ENCODE measurements at places on chromosomes 12 and 14.

DNA sequence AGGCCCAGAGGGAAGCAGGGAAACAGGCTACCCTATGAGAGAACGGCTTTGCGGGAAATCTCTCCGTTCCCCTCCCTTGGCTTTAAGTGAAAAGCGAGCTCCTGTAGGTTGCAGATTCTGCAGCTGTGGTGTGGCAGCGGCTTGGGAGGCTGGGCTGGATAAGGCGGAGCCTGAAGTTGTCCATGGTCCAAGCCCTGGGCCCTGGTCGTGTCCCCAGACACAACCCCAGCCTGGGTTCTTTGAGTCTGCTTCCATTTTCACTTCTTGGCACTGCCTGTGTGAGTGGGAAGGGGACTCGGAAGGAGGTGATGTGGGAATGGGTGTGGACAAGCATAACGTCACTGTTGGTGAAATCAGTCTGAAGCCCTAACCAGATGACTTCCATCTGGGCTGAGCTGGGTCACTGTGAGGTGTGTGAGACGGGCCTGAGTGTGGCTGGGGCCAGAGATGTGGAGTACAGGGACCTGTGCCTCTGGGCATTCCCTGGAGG lies 43.0 kb upstream of the CTDSP2 start:
- DNase-seq, result no peak

DNA sequence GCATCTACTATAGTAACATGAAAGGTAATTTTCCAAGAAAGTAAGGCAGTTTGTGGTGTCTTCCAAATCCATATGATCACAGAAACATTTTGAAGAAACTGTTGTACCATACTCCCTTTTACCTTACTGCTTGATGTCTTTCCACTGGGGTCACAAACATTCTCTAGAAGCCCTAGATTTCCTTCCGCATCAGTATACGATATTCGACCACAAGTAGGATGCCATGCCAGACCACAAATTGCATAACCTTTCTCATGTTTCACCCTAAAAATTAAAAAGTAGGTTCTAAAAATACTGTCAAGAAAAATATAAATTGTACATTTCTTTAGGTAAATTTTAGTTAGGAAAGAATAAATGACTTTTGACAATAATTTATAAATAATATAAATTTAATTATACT lies 26.5 kb downstream of the WDHD1 start:
- DNase-seq, result no peak

DNA sequence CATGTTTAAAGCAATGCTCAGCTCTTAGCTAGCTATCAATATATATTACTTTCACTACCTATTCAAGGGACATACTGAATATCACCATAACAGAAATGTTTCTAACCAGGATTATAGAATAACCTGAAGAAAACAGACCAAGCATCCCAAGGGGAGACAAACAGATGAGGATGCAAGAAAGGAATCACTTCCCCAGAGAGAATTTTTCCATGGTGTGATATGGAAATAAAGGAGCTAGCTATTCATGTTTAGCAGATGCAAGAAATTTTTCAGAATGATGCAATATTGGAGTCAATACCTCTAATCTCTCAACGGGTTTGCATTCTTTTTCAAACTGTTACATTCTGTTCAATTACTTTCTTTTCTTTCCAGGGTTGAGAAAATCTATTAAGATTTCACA lies 538.9 kb upstream of the FLRT2 start:
- DNase-seq, result no peak

DNA sequence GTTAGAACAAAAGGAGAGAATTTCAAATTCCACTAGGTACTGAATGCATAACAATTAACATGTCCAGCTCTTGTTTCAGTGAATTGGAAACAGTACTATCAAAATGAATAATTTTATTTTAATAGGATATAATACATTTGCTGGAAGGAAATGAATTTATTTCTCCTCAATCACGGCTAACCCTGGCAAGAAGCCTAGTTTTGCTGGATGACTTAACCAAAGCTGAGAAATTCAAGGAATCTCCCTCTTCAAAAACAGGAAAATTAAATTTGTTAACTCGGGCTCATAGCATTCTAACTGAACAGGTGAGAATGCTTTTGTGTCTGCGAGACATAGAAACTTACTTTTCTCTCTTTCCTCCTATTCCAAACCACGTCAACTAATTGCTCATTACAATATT lies 163.5 kb upstream of the NEDD1 start:
- no peak for DNase-seq

DNA sequence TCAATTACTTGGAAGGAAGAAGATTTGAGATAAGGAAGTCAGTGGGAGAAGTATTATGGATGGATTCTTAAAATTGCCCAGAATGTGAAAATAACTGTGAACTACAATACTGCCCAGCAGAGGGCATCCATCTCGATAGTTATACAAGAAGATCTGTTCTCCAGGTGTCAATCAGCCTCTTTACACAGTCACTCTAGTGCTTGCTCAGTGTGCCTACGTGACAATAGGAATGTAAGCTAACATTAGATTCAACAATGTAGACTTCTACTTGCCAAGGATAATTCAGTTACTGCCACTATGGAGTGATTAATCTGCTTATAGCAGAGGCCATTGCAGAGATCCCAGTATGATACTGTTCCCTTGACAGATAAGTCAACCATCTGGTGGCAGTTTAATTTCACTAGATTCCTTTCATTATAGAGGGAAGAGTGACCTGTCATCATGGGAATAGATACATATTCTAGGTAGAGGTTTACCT lies 10.6 kb upstream of the MAP4K5 start:
- DNase-seq, result peak; percentile 79

DNA sequence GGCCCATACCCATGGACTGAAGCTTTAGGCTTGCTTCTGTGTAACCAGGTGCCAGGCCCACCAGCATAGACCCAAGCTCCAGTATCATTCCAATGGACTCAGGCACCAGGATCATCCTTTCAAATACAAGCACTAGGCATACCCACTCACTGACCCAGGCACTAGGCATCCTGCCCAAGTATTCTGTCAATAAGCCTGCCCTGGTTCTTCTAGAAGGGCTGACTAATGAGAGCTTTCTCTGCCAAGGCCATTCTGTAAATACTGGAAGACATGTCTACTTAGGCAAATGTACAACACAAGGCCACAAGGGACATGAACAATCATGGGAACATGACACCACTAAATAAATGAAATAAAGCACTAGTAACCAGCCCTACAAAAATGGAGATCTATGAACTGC lies 352.2 kb downstream of the FSCB start:
- DNase-seq, result no peak

GRCh38 chr12:66361703-66362102 lies 59.4 kb downstream of the HELB start:
- DNase-seq, result no peak

DNA sequence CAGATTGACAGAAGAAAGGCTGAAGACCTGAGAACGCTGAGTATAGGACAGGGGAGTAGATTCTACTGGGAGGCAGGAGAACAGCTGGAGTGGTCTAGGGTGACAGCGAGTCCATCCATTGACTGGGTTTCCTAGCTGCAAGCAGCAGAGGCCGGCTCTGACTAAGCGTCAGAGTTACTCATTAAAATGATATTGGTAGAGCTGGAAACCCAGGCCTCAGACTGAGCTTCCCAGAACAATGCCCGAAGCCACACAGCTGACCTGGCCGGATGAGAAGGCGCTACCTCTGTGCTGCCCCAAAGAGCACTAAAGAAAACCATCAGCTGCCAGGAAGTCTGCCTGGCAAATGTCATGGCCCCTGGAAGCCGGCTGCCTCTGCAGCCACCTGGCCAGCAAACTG lies 78.5 kb upstream of the FZD10 start:
- DNase-seq, result no peak

DNA sequence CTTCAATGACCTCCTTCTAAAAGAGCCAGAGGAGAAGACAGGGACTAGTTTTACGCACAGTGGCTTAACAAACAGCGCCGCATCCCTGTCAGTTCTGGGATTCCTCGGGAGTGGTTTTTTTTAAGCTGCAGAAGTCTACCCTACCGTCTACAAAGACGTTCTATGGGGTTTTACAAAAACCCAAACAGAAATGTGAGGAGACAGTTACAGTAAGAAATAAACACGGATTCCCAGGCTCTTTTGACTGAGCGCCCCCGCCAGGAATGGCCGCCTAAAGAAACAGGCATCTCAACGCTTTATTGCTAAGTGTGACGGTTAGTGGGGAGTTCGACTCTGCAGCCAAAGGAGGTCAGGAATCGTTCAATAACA lies 484 bp downstream of the ALKBH1 start:
- peak; percentile 8 for DNase-seq

DNA sequence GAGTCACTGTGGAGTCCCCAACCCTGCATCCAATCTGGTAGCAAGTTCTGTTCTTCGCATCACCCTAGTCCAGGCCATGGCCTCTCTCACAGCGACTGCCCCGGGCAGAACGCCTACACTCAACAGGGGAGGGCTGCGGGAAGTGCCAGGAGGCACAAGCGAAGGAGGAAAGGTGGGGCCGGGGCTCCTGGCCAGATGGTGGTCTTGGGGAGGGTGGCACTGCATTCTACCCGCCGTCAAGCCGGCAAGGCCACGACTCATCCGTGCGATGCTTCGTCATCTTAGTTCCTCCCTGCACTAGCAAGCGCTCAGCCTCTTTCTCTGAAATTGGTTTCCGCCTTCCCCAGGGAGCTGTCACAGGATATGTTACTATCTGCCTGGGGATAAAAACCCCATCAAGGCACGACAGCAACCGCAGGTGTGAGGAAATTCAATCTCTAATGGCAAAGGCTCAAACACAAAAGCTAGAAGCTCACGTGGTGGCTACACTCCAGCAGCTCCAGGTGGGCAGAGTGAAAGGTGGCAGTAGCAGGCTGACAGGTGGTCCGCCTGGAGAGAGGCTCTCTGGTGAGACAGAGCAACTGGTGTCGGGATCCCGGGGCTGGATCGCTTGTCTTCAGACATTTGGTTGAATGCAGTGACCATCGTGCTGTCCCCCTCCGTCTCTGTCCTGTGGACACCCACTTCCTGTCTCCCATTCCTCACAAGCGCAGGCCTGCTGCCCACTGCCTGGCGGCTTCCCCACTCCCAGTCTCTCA lies 34.1 kb downstream of the ACADS start:
- DNase-seq, result no peak

GRCh38 chr12:104939089-104939488 lies 19.0 kb downstream of the SLC41A2 start:
- no peak for DNase-seq

All from thymus (tissue), 14 donors.